ENCODE measurements at places on chromosomes 5 and 9.
A peak's percentile ranks its signal among the peaks of the same experiment; 100 is the strongest.

GRCh38 chr9:77793849-77794248, 145.7 kb upstream of the GNA14 start:
- DNase-seq, result peak; percentile 29

DNA sequence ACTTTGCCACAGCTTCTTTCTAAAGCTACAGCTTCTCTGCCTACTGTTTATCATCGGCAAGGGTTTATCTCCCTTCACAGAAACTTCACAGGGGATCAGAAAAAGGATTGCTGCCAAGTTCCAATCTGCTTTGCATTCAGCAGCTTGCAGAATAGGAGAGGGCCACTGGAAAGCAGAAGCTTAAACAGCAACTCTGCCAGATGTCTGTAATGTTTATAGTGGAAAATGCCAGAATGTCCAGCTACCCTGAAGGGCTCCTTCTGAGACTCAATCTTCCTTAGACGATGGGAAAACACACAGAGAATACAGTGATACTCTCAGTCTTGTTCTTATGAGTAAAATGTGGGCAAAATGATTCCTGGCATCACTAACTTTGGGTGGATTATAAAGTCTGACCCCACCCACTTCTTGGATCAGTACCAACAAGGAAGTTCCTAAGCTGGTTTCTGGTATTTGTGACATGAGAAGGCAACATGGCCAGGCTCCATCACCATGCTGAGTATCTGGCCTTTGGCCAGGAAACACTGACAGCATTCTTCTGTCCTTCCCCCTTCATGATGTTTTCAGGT, 19.0 kb downstream of the STOM start:
- DNase-seq, result peak; percentile 88

GRCh38 chr5:91114658-91115057, 268.5 kb downstream of the ARRDC3 start:
- peak; percentile 24 for DNase-seq

- no peak for DNase-seq
Measured at GRCh38 chr9:136804509-136805206, 3.1 kb upstream of the RABL6 start.

GRCh38 chr5:77773734-77774280, 2.3 kb downstream of the TBCA start:
- no peak for DNase-seq

DNA sequence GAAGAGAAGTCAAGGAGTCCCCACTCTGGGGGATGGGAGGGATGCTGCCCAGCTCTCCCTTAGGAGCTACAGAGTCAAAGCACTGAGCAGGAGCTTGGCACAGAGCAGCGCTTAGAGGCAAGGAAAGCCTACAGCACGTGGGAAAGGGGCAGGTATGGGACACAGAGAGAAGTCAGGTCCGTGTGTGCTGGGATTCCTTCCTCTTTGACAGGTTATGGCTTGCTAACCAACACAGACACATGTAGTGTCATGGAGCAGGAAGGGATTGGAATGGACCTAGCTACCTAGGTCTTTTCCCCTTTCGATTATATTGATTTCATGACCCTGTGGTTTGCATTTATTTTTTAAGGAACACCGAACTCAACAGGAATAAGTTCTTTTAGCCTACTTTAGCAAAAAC, 208.5 kb upstream of the TUT7 start:
- DNase-seq, result no peak

- DNase-seq, result no peak
Measured at GRCh38 chr9:103798620-103799019, 295.5 kb upstream of the SMC2 start.

DNA sequence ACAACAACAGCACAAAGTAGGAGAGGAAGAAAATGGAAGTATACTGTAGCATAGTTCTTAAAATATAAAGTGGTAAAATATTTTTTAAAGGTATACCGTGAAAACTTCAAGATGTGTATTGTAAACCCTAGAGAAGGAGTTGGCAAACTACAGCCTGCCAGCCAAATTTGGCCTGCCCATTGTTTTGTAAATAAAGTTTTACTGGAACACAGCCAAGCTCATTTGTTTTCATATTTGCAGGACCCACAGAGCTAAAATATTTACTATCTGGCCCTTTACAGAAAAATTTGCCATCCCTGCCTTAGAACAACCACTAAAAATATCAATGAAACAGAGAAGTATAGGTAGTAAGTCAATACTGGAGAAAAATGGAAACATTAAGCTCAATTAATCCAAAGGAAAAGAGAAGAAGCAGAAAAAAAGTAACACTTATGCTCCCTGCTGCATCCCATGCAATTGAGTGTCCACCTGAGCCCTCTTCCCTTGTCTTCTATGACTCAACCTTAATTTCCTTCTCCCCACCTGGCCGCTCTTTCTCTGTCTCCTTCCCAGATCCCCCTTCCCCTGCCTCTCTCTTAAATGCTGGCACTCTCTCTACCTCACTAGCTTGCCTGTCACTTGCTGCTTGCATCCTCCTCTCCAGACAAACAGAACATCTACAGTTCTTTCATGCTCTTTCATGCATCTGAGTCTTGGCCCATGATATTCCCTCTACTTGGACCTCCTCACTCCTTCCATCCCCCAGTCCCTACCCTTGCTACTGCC, 50.6 kb upstream of the FER start:
- DNase-seq, result no peak

DNA sequence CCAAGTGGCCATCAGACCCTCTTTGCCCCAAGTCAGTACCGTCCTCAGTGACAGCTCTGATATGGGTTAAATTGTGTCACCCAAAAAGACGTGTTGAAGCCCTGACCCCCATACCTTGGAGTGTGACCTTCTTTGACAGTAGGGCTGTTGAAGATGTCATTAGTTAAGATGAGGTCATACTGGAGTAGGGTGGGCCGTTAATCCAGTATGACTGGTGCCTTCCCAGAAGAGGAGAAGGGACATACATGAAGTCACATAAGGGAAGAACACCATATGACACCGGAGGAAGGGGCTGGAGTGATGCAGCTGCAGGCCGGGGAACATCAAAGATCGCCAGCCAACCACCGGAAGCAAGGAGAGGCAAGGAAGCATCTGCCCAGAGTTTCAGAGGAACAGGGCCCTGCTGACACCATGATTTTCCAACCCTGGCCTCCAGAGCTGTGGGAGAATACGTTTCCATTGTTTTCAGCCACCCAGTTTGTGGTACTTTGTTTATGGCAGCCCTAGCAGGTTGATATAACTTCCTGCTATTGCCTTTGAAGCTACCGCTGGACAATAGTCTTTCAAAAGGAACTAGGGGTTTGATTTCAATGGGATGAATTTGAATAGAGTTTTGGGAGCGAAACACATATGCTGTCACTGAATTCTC, 36.4 kb upstream of the CPEB4 start:
- no peak for DNase-seq

GRCh38 chr5:102958481-102959011, 161.4 kb downstream of the GIN1 start:
- DNase-seq, result peak; percentile 30

DNA sequence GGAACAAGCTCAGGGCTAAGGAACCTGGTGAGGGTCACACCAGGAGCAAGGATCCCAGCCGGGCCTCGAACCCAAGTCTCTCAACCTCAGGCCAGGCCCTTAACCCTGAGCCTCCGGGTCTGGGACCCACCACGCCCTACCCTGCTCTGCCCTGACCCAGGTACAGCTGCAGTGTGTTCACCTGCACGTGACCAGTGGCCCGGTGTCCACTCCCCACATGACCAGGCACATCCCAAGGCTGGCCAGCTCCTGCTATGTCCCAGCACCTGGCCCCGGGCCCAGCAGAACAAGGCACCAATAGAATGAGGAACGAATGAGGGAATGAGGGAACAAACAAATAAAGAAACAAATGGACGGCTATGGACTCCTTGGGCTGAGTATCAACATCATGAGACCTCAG, 112.0 kb upstream of the SARDH start:
- no peak for DNase-seq

- DNase-seq, result peak; percentile 71
Measured at GRCh38 chr9:2214707-2215106, 199.6 kb downstream of the SMARCA2 start.

DNA sequence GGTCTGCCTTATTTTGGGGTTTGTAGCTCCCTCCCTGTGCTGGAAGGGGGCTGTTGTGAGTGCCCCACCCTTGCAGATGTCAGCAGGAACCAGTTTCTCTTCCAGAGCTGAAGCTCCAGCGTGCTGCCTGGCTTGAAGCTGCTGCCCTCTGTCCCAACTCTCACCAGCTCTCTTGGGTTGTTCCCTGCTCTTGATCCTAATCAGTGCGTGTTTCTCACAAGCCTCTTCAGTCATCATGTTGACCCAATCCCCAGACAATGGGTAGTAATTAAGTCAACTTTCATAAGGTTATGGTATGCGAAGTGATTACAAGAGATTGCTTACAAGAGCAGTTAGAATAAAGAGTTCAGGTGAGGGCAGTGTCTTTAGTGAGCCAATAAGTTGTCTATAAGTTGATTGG, 57.0 kb downstream of the PDE8B start:
- DNase-seq, result no peak

DNA sequence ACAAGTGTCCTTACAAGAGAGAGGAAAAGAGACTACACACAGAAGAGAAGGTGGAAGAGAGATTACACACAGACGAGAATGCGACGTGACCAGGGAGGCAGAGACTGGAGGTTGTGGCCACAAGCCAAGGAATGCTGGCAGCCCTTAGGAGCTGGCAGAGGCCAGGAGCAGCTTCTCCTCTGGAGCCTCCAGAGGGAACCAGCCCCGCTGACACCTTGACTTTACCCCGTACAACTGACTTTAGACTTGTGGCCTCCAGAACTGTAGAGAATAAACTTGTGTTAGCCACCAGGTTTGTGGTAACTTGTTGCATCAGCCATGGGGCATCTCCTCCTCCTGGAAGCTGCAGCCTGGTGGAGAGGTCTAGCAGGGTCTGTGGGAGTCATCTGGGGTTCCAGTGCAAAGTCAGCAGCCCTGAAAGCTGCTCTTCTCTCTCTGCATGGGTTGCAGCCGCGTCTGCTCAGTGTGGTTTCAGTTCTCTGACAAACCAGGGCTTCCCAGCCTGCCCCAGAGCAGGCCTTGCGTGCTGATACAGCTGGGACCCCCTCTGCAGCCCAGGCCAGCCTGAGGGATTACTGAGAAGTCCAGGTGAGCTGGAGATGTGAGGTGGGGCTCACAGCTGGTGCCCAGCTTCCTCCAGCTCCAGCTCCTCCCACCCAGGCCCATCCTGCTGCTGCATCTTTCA, 30.8 kb upstream of the CNOT6 start:
- no peak for DNase-seq

- DNase-seq, result no peak
Measured at GRCh38 chr5:43141211-43141610, 20.5 kb downstream of the ZNF131 start.

GRCh38 chr5:4928409-4928808, 211.7 kb upstream of the ADAMTS16 start:
- DNase-seq, result no peak

- DNase-seq, result no peak
Measured at GRCh38 chr9:134169724-134170401, 5.5 kb upstream of the RNU6ATAC start.

DNA sequence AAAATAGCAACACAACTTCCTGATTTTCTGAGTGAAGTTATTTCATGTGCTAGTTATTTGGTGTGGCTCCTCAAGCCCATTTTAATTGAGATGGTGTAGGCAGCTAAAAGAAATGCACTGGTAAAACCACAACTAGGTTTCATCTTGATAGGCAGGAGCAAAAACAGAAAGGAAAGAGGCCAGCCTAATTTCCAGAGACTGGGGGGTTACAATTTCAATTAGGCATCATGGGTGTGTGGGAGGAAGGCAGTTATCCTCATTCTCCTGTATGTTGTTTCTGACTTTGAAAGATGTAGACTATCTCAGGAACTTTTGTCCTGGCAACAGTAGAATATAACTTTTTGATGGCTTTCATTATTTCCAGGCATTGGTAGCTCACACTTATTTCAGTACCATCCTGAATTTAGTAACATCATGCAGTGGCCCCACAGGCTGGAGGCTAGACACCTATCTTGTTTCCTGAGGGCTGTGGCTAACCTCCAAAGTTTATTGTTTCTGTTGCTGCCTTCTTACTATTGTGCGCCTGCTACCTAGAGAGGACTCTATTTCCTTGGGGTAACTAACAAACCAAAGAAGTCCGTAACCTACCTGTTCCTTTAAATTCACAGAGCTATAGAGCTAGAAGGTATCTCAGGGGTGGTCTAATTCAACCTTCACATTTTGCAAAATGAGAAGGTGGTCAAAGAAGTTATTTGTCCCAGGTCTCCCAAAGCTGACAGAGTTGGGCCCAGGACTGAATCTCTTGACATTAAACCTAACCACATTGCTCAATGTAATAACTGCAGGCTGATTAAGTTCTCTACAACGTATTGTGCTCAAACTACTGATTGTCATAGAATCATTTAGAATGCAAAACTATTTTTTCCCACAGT, 42.4 kb downstream of the FYB1 start:
- DNase-seq, result no peak

DNA sequence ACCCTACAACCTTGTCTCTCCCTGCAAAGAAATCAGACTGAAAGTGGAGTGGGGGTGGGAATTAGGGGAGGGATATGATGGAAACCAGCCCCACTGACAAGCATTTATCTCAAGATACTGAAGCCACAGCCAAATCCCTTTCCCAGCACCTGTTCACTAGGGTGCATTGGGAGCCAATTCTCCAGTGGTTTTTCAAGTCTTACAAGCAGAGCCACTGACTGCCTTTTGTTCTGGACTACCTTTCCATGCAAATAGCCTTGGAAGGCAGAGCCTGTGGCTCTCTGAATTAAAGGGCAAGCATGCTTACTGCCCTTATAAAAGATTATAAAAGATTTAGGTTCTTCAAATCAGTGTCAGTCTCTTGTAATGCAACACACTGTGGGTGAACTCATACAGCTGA, 8.8 kb upstream of the GGTA1 start:
- DNase-seq, result no peak

Measured in eye (tissue), 1 donor.